Sigmoid colon (tissue), 7 donors: ENCODE measurements at places on chromosomes 12 and 14. TPM values are rescaled to one million over a fixed set of nuclear protein-coding genes. Genes with fewer than 3 reads are reported as not detected.

DNA sequence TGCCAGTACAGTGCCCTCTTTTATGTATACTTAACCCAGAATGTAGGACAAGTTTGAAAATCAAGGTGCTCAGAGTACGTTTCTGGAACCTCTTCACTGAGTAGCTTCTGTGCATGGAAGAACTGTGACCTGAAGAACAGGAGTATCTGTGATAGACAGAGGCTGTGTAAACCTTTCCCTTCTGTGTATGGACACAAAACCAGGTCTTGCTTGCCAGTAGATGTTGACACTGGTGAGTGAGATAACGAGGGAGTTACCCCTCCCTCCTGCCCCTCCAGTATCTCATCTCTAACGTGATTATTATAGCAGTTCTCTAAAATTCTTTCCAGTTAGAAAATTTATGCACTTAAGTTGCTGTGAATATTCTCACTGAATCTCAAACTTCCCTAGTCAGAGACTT is 170.8 kb downstream of the RPL10L start:
- H3K36me3 ChIP-seq: no peaks in the 10 kb centered on the region
- DNase-seq: no peak
- H3K27ac ChIP-seq: no peak overlapping the region
- no peak overlapping the region for H3K4me3 ChIP-seq
- H3K27me3 ChIP-seq: no peaks in the 10 kb centered on the region

DNA sequence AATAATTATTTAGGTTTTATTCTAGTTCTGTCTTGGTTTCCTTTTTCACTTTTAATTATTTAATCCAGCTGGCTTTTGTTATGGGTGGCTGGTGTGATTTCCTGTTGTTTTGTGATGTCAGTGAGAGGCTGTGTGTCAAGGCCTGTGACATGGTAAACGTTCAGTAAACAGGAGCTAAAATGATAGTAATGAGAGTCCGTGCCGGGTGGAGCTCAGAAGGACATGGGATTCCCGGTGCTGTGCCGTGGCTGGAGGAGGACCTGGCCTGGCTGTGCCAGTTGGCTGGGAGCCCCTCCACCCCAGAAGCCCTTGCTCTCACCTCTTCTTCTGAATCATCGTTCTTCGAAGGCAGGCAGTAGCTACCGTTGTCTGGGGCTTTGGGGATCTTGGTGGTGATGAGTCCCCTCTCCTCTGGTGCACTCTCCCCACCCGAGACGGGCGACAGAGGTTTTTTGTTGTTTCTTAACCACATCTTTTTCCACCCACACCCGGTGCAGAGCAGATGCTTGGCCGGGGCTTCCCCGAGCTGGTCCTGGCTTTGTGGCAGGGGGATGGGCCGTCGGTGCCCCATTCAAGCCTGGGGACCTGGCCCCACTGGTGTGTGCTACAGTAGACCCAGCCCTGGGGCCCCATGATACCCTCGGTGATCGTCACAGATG is 29.1 kb downstream of the SH2B3 start:
- DNase-seq: peak; percentile 89
- no peaks in the 10 kb centered on the region for H3K27me3 ChIP-seq
- H3K27ac ChIP-seq: peak overlapping the region; percentile 61
- H3K4me1 ChIP-seq: no peaks in the 10 kb centered on the region
- H3K36me3 ChIP-seq: no peaks in the 10 kb centered on the region

GRCh38 chr12:111414711-111415252 is 9.1 kb downstream of the SH2B3 start:
- no peak overlapping the region for H3K4me3 ChIP-seq
- H3K4me1 ChIP-seq: peaks cover 43% of the 10 kb centered on the region
- H3K27me3 ChIP-seq: no peaks in the 10 kb centered on the region
- no peak for DNase-seq
- H3K36me3 ChIP-seq: peaks cover 2% of the 10 kb centered on the region

- no peak overlapping the region for H3K27ac ChIP-seq
- no peak overlapping the region for H3K4me3 ChIP-seq
- no peaks in the 10 kb centered on the region for H3K36me3 ChIP-seq
- no peak for DNase-seq
- H3K4me1 ChIP-seq: no peaks in the 10 kb centered on the region
Observed at GRCh38 chr14:29548948-29549370, 378.7 kb downstream of the PRKD1 start.

- DNase-seq: no peak
- H3K27me3 ChIP-seq: no peaks in the 10 kb centered on the region
- H3K4me3 ChIP-seq: no peak overlapping the region
- H3K36me3 ChIP-seq: no peaks in the 10 kb centered on the region
- peaks cover 24% of the 10 kb centered on the region for H3K4me1 ChIP-seq
Observed at GRCh38 chr12:53292426-53292825, 2.9 kb upstream of the PFDN5 start.

The TBX5 gene
- not detected for total RNA-seq

The SLC10A1 gene
- total RNA-seq: not detected
